ENCODE measurements at places on chromosomes 3 and 15. TPM values are rescaled to one million over a fixed set of nuclear protein-coding genes. Genes with fewer than 3 reads are reported as not detected.

GRCh38 chr3:42698216-42698910 is 4.2 kb downstream of the HHATL start:
- no peak for DNase-seq
- no peaks in the 10 kb centered on the region for H3K4me1 ChIP-seq
- H3K4me3 ChIP-seq = no peak overlapping the region
- H3K36me3 ChIP-seq = no peaks in the 10 kb centered on the region
- no peak overlapping the region for H3K27ac ChIP-seq
- H3K27me3 ChIP-seq = peaks cover 18% of the 10 kb centered on the region

DNA sequence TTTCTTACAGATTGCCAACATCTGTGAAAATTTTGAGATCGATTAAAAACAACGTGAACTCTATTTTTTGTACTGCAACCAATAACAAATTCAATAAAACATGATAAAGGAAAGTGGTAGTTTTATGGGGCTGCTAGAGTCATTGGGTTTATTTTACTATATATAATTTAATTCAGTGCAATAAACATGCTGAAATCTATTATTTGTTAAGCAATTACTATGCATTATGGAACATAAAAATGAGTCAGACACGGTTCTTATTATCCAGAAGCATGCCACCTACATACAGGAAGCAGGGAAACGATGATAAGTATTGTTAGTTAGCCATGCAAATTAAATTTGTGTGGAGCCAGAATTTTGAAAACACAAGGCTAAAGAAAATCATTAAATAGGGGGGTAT is 27.2 kb downstream of the NPHP3 start:
- peaks cover 43% of the 10 kb centered on the region for H3K36me3 ChIP-seq
- no peak overlapping the region for H3K4me3 ChIP-seq
- H3K4me1 ChIP-seq = no peaks in the 10 kb centered on the region
- no peak for DNase-seq
- no peak overlapping the region for H3K27ac ChIP-seq
- no peaks in the 10 kb centered on the region for H3K27me3 ChIP-seq

ARGFX gene
- not detected for total RNA-seq

KLHL6 gene
- total RNA-seq = 0.11 TPM
